ENCODE measurements at places on chromosomes 12 and 14. TPM values are rescaled to one million over a fixed set of nuclear protein-coding genes. Genes with fewer than 3 reads are reported as not detected.

Gene OTOGL
- not detected for total RNA-seq

Gene NEUROD4
- not detected for total RNA-seq

Gene PHLDA1
- total RNA-seq: 9.3 TPM

Gene PYM1
- total RNA-seq: 31.4 TPM

Gene PLCZ1
- not detected for total RNA-seq

Gene KRT75
- total RNA-seq: not detected

Gene TPH2
- 3.1 TPM for total RNA-seq

Gene FLRT2
- total RNA-seq: 63.9 TPM

Gene INSM2
- total RNA-seq: 0.19 TPM
